SW480 (cell line): ENCODE measurements at places on chromosomes 12 and 14.

GRCh38 chr14:88937706-88938105 is 113.3 kb downstream of the TTC8 start:
- no peak for DNase-seq

DNA sequence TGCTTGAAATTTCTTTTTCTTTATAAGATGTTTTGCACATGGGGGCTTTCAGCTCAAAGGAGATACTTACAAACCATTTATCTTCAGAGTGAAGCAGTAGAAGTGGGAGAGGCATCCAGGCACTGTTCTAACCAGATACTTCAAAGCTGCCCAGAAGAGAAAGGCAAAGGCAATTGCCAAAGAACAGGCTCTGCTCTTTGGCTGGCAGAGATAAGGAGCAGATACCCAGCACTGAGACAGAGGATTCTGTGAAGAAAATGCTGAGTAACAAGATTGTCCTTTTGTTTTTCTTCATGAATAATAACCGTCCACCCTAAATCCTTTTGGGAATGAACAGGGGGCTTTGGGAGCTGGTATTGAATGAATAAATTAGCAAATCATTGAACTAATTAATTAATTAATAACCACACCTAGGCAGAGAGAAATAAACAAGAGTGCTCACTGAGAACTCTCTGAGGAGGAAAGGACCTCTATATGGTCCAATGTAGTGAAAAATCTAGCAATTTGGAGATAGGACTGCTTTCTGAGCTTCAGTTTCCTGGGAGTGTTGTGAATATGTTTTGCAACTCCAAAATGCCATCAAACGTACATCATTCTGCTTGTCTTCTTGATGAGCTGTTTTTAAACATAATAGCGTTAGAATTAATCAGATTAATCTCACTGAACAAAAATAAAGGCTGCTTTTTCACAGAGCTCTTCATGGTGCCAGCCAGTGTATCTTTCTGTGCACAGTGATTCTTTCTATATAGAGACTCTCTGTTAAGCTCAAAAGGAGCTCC is 192.8 kb upstream of the AMIGO2 start:
- DNase-seq, result peak; percentile 67

- no peak for DNase-seq
Measured at GRCh38 chr12:105840384-105840783, 298.4 kb downstream of the NUAK1 start.

- DNase-seq, result peak; percentile 53
Measured at GRCh38 chr12:49298160-49298559, 3.2 kb downstream of the PRPH start.

GRCh38 chr12:132806857-132807256 is 21.8 kb downstream of the GOLGA3 start:
- no peak for DNase-seq

GRCh38 chr12:33156042-33156441 is 259.5 kb upstream of the PKP2 start:
- DNase-seq, result peak; percentile 12

GRCh38 chr12:99567072-99567471 is 80.5 kb upstream of the GARIN6 start:
- DNase-seq, result no peak

DNA sequence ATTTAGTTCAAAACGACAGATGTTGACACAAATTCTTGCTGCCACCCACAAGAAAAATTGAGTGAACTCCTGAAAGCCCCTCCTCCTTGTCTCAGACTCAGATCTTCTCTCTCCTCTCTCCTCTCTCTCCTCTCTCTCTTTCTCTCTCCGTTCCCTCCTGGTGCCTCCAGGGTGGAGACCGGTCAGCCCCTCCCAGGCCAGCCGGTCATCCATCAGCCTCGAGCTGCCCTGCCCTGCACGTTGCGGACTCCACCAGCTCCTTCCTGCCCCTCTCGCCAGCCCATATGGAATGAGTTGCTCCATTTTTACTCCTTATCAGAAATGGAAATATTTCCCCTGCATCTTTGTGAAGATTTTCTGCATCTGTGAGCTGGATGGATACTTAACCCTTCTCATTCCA is 103.8 kb downstream of the TBX5 start:
- no peak for DNase-seq

GRCh38 chr14:93926245-93926872 is 785 bp upstream of the FAM181A start:
- DNase-seq, result no peak

DNA sequence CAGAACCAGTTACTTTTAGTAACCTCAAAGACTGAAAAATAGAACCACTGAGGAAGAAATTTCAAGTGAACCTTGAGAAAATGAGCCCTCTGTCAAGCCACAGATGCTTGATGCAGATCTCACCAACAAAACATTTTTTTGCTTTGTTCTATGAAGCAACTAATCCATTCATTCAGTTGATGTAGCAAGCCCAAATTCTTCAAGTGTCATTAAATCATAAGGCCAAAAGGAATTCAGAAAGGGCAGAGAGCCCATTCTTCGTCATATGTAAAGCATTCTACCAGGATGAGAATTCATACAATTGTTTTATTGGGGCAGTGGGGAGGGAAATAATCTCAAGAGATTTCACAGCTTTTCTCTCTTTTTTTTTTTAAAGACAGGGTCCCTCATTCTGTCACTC is 218.0 kb upstream of the RGS6 start:
- no peak for DNase-seq

GRCh38 chr12:24198936-24199671 is 249.6 kb upstream of the SOX5 start:
- no peak for DNase-seq

DNA sequence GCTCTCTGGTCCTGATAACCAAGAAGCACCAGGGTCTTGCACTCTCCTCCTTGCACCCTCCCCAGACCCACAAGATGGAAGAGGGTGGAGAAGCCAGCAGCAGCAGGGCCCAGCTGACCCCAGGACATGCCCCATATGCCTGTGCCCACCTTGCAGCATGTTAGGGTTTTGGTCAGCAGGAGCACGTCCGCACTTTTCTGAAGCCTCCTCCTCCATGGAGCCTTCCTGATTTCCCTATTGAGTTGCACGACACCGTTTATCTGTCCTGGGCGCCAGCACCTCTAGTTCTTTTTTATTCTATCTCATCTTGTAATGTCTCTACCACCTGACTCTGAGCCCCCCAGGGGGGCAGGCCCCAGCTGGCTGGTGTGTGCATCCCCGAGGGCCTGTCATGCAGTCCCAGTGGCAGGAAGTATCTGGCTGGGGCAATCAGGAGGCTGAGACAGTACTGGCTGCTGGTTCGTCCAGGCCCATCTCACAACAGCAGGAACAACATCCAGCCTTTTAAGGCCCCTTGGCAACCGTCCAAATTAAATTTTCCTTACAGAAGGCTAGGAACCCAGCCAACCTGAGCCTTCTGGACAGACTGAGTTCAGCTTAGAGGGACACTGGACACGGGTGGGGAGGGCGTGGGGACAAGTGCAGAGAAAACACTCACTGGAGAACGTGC is 39.6 kb downstream of the CCDC85C start:
- DNase-seq, result no peak

- DNase-seq, result no peak
Measured at GRCh38 chr12:40903040-40903439, 210.8 kb downstream of the CNTN1 start.

- DNase-seq, result no peak
Measured at GRCh38 chr14:98176892-98177291, 1095.1 kb downstream of the BCL11B start.

DNA sequence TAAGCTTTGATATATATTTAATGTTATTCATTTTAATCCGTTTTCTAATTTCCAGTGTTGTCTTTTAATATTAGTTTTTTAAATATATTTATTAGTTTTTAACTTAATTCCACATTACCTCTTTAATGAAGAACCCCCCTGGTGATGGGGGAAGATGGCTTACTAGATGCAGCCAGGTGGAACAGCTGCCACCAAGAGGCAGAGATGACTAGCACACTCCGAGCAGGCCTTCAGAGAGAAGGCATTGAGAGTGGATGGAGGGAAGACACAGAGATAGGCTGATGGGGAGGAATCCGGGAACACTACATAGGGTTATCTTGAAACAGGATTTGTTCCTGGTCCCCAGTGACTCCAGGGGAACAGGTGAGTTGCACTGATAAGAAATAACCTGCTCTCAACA is 771.6 kb downstream of the LRFN5 start:
- DNase-seq, result no peak

DNA sequence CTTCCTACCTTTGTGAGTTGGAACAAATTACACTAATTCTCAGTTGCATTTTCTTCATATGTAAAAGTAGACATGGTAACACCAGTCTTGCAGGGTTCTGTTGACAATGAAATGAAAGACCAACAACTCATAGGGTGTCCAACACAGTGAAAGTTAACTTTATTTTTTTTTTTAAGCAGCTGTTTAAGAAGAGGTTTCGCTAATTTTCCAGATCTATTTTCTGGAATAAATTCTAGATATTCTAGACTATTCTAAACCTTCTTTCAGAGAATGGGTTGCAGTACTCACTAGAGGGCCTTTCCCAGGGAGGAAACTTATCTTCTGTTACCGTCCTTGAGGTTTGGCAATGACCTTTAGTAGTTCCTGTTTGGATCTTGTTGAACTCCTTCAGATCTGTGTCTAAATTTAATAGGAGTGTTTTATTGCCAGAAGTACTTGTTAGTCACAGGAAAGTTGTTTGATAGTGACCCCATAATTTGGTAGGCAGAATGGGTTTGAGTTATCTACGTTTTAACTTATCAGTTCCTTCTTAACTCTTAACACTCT is 2.8 kb upstream of the ART4 start:
- DNase-seq, result no peak

DNA sequence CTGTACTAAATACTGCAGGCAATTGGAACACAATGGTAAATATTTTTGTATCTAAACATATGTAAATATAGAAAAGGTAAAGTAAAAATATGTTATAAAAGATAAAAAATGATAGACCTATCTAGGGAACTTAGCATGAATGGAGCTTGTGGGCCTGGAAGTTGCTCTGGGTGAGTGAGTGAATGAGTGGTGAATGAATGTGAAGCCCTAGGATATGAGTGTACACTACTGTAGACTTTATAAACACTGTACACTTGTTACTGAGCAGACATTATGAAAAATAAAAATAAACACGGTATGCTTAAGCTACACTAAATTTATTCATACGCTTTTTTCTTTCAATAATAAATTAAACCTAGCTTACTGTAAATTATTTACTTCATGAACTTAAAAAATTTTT is 7.8 kb downstream of the FNTB start:
- no peak for DNase-seq

DNA sequence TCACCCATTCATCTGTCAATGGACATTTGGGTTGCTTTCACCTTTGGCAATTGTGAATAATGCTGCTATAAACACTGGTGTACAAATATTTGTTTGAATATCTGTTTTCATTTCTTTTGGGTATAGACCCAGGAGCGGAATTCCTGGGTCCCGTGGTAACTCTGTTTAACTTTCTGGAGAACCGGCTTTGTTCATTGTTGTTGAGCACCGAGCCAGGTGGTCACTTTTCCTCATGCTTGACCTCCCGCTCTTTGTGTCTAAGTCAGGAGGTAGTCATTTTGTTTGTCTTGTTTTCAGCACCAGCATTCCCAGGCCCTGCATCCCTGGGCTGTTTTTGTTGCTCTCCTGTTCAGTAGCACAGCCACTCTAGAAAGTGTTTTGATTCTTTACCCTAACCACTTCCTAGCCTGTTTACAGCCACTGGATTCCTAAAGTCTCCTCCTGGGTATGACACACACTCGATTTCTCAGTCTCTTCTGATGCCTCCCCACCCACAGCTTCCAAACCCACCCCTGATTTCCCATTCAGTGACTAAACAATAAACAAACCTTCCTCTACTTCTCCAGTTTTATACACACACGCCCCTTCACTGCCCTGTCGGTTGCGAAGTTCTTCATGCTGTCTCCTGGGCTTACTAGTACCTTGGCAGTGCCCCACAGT is 37.9 kb downstream of the B4GALNT3 start:
- peak; percentile 23 for DNase-seq

DNA sequence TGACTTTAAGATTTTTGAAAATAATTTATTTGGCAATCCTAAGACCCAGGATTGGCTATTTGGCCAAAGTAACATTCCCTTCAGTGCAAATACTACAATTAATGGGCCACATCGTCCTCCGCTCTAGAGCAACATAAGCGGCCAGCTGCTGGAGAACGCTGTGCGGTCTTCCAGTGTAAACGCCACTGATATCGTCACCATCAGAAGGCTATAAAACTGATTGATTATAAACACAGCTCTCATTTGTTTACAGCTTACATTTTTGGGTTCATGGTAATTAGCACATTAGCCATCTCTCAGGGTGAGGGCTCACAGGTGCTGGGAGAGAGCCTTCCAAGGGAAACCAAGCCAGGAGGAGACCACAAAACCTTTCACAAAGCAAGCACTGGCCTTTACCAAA is 130.1 kb upstream of the BMP4 start:
- DNase-seq, result no peak

DNA sequence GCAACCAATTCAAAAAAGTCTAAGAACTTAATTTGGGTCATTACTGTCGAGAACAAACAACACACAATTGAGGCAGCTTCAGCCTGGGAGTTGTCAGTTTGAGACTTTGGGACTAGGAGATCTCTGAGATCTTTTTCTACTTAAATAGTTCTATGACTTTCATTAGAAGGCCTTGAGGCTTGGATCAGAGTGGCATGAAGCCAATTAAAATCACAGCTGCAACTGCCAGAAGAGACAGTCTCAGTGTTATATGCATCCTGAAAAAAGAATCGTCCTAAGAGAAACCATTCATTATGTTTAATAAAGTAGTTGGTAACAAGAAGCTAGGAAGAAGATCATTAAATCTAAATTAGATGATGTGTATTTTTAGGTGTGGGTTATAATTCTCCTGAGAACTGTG is 170.8 kb upstream of the RASSF8 start:
- DNase-seq, result no peak

GRCh38 chr12:115044073-115044472 is 360.1 kb upstream of the TBX3 start:
- peak; percentile 2 for DNase-seq

- DNase-seq, result peak; percentile 1
Measured at GRCh38 chr12:88298761-88299242, 156.7 kb downstream of the TMTC3 start.

DNA sequence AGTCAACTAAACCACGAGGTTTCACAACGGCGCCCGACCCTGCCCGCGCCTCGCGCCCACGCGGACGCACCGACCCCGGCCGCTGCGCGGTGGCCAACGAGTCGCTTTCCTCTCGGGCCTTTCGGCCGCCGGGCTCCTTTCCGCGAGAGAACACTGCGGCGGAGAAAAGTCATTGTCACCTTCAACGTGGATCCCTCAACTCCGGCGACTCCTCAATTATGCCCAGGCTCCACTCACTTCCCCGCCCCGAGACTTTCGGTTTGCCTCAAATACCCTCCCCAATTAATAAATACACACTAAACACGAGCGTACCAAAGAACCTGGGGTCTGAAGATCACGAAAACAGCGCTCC is 450 bp downstream of the SINHCAF start:
- no peak for DNase-seq

- DNase-seq, result no peak
Measured at GRCh38 chr12:97006585-97006984, 99.5 kb downstream of the NEDD1 start.

DNA sequence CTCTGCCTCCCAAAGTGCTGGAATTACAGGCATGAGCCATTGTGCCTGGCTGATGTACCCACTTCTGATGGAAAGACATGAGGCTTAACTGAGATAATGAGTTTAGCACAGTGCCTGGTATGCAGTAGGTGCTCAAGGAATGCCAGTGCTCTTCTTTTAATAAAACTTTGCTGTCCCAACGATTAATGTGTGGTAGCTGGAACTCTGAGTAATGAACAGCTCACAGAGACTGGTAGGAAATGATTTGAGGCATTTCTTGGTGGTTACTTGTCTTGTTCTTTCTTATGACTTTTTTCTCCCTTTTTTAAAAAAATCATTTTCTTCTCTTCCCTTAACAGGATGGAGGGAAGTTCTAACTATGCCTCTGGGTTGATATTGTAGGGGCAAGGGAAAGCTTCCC is 235.7 kb upstream of the PWP1 start:
- no peak for DNase-seq

- DNase-seq, result peak; percentile 94
Measured at GRCh38 chr12:52873832-52874572, 25.2 kb upstream of the KRT78 start.
